ENCODE measurements at places on chromosomes 11 and 22.

DNA sequence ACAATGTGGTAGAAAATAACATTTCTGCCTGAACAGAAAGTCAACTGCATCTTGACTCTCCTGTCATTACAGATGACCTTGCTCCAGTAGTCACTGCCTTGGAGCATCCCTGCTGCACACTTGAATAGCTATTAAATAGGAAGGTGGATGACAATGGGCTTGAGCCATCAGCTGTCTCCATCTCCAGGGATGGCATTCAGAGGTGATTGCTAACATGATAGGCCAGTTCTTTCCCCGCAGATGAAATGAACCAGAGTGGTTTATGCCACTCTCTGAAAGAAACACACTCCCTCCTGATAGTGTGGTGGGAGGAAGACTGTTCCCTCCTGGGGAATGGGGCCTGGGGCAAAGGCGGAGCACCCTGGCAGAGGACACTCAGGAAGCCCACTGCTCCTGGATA, 57.1 kb upstream of the OLFML1 start:
- DNase-seq = no peak

GRCh38 chr22:20206709-20207215, 55.9 kb upstream of the CCDC188 start:
- no peak for DNase-seq

GRCh38 chr11:12827369-12827768, 153.1 kb downstream of the TEAD1 start:
- no peak for DNase-seq

- DNase-seq = no peak
Measured at GRCh38 chr11:76380159-76380976, 564 bp downstream of the THAP12 start.

DNA sequence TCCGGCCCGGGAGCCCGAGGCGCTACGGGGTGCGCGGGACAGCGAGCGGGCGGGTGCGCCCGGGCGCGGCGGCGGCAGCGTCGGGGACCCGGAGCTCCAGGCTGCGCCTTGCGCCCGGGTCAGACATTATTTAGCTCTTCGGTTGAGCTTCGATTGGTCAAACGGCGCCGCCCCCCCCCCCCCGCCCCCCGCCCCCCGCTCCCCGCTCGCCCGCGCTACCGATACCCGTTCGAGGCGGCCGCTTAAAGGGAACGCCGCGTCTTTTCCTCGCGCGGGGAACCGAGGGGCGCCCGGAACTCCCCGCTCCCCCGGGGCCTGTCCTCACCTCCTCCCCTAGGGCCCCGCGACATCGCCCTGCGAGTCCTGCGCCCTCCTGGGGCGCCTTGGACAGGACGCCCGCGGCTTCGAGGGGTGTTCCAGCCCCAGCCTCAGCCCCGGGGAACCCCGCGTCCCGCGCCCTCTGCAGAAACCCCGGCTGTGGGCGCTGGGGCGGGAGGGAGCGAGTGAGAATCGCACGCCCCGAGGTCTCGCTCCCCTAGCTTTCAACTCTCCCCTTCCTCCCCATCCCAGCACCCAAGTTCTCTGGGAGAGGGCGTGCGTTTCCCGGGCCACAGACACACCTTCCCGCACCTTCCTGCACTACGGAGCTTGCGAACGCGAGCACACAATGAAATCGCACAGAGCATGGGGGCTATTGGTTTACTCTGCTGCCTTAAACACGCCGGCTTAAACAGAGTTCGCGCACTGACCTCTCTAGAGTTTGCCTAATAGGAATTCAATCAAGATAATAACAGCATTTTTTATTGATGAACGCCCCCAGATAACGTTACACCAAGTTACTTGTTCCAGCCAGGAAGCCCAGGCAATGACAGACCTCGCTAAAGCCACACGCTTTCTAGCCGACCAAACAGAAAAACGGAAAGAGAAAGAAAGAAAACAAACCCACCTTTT, at the start of gene BDNF:
TSS of gene BDNF (minus strand) at position 105 of the 951 bp plus-strand sequence. CDS start 41,891 bp downstream, outside the sequence.
- no peak for DNase-seq

DNA sequence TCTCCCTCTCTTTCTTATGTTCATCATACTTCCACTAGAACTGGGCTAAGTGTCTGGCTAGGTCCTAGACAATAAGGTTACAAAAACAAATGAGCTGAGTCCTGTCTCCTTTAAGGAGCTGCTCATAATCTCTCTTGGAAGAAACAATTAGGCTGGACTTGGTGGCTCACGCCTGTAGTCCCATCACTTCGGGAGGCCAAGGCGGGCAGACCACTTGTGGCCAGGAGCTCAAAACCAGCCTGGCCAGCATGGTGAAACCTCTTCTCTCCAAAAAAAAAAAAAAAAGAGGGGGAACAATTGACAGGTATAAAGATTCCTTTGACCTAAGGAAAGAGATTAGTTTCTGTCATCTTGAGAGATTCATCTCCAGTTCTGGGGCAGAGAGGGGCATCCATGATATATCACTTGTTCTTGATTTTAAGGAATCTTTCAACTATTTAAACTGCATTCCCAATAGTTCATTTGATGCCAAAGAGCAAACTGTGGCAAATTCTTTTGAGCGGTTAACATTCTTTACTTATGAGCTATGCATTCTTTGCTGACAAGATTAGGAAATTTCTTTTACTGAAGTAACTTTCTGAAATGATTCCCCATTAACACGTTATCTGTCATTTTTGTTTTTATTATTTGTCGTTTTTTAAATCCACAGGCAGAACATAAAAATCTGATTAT, 125.5 kb downstream of the C11orf87 start:
- DNase-seq = no peak

- no peak for DNase-seq
Measured at GRCh38 chr11:2142300-2142759, 3.1 kb upstream of the IGF2 start.

- no peak for DNase-seq
Measured at GRCh38 chr11:1301220-1302000, 8.0 kb downstream of the TOLLIP start.

GRCh38 chr11:59822989-59823566, 12.5 kb upstream of the MRPL16 start:
- DNase-seq = no peak

- no peak for DNase-seq
Measured at GRCh38 chr11:45156741-45157140, 10.3 kb downstream of the PRDM11 start.

GRCh38 chr11:57001674-57002401, 13.1 kb downstream of the OR5AK2 start:
- no peak for DNase-seq

- DNase-seq = no peak
Measured at GRCh38 chr22:45221201-45221600, 19.5 kb downstream of the KIAA0930 start.

GRCh38 chr11:34897171-34897870, 18.9 kb downstream of the APIP start:
- no peak for DNase-seq

DNA sequence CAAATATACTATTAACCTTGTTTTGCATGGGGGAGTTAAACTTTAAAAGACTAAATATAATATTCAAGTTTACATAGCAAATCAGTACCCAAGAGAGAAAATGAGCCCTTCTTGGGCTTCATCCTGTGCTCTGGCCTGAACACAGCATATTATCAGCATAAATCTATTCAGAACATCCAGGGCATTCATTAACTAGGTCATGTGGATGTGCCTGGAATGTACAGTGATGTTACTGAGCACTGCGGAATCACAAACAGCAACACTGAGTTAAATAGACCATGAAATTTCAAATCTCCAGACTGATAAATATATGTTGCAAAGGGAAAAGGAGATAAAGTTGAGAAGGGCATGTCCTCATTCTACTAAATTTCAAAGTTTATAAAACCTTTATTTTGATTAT, 426.4 kb downstream of the AASDHPPT start:
- DNase-seq = no peak

- no peak for DNase-seq
Measured at GRCh38 chr22:48424201-48424627, 1403.5 kb downstream of the BRD1 start.

DNA sequence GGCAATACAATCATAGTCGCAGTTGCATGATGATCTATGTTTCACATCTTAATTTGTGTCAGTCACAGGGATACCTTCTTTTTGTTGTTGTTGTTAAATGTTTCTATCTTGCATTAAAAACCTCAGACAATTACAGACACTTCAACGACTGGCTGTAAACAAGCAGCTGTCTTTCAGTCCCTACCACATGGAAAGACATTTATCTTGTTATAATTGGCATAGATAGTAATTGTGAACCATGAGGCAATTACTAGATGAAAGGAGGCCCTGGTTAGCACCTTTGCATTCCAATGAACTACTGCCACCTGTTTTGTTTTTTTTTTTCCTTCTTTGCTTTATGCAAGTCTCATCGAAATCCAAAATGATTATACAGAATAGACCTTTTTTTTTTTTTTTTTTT, 416.8 kb downstream of the LRRC4C start:
- no peak for DNase-seq

- DNase-seq = no peak
Measured at GRCh38 chr22:23031786-23032185, 38.5 kb upstream of the GNAZ start.

DNA sequence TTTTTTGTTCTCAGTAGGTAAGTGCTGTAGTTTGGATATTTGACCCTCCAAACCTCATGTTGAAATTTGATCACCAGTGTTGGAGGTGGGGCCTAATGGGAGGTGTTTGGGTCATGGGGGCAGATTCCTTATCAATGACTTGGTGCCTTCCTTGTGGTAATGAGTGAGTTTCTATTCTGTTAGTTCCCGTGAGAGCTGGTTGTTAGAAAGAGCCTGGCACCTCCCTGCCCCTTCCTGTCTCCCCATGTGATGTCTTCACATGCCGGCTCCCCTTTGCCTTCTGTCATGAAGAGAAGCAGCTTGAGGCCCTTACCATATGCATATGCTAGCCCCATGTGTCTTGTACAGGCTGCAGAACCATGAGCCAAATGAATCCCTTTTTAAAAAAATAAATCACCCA, 138.3 kb downstream of the TMEM135 start:
- DNase-seq = no peak

- DNase-seq = no peak
Measured at GRCh38 chr11:10164621-10165020, 129.4 kb downstream of the SBF2 start.

DNA sequence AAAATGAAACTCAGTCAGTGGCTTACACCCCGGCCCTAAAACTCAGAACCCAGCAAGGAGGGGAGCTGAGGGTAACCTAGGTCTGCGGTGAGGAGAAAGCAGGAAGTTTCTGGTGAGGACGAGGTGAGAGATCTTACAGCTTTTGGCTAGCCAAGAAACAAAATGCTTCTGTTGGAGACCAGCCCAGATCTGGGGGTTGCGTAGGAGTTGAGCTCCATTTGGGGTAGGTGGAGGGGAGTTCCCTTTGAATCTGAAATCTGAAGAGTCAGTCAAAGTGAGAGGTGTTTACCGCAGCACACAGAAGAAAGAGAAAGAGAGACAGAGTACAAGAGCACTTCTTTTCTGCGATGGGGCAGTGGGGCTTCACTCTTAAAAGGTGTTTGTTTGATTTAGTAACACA, 29.6 kb downstream of the EHF start:
- DNase-seq = no peak

GRCh38 chr11:72585762-72586311, 88.4 kb downstream of the PDE2A start:
- peak; percentile 47 for DNase-seq

DNA sequence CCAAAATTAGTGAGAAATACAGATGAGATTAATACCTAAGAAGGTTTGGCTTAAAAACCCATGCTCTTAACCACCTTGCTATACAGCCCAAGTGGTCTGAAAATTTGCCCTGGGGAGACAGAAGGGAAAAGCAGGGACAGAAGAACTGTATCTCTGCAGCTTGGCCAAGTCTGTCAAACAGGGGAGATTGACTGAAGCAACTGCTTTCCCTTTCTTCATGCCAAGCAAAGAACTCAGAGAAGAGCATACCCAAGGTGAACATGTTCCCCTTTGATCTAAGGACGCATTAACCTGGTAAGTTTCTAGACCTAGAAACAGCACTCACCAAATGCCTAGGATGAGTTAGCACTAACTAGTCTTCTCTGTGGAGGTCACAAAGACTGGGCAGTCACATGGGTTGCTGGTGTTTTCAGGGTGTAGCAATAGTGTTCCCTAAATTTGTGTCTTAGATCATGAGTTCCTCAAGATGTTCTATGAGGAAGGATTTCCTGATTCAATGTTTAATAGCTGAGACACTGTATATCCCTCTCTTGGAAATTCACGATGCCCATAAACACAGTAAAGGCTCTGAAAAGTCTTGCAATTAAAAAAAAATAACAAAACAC, 75.6 kb upstream of the GRAMD1B start:
- no peak for DNase-seq

- DNase-seq = peak; percentile 57
Measured at GRCh38 chr11:105935791-105936190, 86.2 kb downstream of the MSANTD4 start.

- no peak for DNase-seq
Measured at GRCh38 chr11:91691872-91692271, 532.7 kb upstream of the FAT3 start.

DNA sequence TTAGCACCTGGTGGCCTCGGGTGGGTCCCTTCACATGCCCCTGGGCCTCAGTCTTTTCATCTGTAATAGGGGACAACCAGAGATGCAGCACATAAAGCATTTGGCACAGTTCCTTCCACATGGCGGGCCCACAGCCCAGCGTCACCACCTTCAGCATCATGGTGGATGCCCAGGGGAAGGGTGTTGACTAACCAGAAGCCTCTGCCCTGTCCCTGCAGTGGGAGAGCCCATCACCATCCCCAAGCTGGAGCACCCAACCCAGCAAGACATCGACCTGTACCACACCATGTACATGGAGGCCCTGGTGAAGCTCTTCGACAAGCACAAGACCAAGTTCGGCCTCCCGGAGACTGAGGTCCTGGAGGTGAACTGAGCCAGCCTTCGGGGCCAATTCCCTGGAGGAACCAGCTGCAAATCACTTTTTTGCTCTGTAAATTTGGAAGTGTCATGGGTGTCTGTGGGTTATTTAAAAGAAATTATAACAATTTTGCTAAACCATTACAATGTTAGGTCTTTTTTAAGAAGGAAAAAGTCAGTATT, 14.8 kb upstream of the UVRAG start:
- DNase-seq = no peak

DNA sequence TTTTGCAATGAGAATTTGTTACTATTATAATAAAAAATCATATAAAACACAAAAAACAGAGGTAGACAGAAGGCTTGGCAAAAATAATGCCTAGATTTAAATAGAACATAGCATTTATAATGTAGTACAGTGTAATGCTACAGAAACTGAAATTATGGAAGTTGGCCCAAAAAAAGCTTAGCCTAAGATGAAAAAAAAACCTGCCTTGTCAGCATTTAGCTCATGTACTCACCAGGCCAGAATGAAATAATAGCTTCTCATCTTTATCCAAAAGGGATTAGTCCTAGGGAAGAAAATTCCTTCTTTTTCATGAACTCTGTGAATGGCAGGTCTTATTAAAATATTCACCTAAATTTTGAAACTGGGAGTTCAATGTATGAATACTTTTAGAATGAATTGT, 951.1 kb downstream of the LRRC4C start:
- DNase-seq = no peak

GRCh38 chr22:45518580-45518991, 15.9 kb downstream of the FBLN1 start:
- no peak for DNase-seq

DNA sequence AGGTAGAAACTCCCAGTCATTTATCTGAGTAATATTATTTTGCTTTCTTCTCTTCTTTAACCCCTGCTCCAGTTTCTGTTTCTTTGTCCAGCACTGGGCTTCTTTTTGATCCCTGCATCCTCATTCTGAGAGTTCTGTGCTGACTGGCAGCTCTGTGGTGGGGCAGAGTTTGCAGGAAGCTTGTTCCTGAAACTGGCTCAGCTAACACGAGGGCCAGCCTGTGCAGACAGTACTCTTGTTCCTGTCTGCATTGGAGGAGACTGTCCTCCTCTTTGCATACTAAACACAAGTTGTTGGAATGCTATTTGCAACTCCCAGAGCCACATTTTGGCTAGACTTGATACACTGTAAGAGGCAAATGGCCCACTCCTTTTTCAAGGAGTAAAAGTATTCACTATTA, 93.1 kb upstream of the HORMAD2 start:
- DNase-seq = peak; percentile 34
